ENCODE measurements at places on chromosomes 3 and 15. TPM values are rescaled to one million over a fixed set of nuclear protein-coding genes. Genes with fewer than 3 reads are reported as not detected.
A peak's percentile ranks its signal among the peaks of the same experiment; 100 is the strongest.

DNA sequence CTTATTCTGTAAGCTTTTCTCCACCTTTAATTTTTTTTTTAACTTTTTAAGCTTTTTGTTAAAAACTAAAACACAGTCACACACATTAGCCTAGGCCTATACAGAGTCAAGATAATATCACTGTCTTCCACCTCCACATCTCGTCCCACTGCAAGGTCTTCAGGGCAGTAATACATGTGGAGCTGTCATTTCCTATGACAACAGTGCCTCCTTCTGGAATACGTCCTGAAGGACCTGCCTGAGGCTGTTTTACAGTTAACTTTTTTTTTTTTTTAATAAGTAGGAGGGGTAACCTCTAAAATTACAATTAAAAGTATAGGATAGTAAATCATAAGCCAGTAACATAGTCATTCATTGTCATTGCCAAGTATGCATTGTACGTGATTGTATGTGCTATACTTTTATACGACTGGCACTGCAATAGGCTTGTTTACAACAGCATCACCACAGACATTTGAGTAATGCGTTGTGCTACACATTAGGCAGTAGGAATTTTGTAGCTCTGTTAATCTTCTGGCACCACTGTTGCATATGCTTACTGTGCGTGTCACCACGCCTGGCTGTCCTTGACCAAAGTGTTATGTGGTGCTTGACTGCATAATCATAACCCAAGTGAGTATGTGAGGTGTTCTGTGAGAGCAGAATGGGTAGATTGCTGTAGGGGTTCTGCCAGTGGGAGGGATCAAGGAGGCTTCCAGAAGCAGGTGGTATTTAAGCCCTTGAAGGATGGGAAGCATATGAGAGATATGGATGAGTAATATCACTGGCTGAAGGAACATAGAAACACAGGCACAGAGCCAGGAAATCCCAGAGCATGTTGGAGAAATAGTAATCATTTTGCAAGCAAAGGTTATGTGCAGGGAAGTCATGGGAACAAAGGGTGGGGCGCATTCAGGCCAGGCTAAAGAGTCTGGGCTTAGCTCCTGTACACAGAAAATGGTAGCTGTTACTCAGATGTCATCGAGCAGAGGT lies 18.3 kb downstream of the FBXO22 start:
- DNase-seq: no peak

- no peak for DNase-seq
These were observed 11.5 kb downstream of the MB21D2 start for GRCh38 chr3:192905980-192906678.

Gene EFCC1
- total RNA-seq: 0.14 TPM

DNA sequence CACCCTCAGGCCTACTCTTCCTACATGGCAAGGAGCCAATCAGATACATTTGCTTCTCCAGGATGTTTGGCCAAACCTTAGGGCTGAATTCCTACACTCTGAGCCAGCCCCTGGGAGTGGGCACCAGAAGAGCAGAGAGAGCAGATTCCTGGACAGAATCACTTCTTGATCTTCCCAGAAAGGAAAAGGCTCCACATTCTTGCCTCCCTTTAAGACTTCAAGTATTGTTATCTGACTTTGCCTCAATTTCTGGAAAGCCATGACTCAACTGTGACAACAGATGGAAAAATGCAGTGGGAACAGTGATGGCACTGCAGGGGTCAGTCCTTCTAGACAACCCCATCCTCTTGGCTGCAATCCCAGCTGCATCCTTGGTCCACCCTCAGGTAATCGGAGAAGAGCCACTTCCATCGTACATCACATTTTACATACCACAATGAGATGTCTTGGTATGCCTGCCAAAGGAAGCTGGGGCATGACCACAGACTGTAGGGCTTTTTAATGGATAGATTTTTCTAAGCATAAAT lies 21.0 kb downstream of the SLCO2A1 start:
- peak; percentile 78 for DNase-seq

- DNase-seq: peak; percentile 67
These were observed 258.7 kb upstream of the TGFBR2 start for GRCh38 chr3:30347679-30348216.

Gene COLQ
- 0.13 TPM for total RNA-seq

GRCh38 chr3:156632601-156633000 lies 41.8 kb upstream of the TIPARP start:
- DNase-seq: no peak

All from kidney epithelial cell (primary cell).